Right kidney (tissue), 9 donors: ENCODE measurements at places on chromosomes 3 and 15.

GRCh38 chr3:18713577-18713951, 288.4 kb upstream of the SATB1 start:
- DNase-seq: no peak

- DNase-seq: no peak
These were observed 201.2 kb downstream of the SATB1 start for GRCh38 chr3:18223974-18224373.

DNA sequence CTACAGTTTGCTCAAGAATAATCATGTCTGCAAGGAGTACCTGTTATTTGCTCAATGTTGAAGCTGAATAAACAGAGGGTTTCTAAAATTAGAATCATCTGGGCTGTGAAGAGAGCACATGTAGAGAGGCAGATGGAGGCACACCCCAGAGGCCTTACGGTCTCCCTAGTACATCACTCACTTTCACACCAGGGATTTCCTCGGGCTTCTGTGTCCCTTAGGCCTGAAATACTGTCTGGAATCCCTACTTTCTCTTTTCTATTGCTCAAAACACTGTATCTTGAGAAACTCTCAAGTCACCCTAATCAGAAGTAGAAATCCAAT, 473.7 kb upstream of the ROBO2 start:
- DNase-seq: no peak

DNA sequence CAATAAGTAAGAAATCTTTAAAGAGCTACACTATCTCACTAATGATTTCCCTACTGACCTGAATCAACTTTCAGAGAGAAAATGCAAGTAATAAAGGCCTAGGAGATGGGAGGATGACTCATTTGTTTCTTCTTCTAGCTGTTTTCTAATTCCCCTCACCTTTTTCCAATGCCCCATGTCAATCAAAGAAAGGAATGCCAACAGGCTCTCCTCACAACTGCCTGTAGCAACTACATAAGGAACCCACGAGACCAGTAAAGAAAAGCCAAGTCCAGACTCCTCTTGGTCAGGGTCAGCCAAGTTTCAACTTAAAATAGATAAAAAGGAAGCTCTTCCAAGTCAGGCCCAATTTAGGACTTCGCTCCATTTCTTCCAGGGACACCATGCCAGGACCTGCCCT, 201.9 kb downstream of the TNIK start:
- no peak for DNase-seq

DNA sequence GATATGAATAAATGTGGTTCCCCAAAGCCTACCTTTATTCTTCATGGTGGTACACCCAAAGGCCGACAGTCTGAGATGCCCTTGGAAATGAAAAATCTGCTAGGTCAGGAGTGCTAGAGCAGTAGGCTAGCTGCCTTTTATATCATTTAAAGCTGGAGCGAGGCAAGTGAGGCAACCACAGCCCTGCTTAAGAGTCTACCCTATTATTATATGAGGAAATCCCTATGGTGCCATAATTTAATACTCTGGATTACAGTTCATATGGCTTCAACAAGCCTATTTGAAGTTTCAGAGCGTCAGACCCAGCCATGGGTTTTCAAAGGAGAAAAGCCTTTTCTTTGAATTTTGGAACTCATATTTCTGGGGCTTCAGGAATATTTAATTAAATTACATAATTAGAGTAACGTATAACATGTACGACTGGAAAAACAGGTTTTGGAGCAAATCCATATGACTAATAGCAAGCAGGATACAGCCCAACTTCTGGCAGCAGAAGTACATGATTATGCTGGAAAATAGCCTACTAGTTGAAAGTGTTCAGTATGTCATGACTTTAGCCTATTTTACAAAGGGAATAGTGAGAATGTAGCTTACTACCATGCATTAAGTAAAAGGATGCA, 18.0 kb upstream of the SLTM start:
- peak; percentile 5 for DNase-seq

GRCh38 chr3:110974902-110975301, 96.7 kb upstream of the NECTIN3 start:
- no peak for DNase-seq

DNA sequence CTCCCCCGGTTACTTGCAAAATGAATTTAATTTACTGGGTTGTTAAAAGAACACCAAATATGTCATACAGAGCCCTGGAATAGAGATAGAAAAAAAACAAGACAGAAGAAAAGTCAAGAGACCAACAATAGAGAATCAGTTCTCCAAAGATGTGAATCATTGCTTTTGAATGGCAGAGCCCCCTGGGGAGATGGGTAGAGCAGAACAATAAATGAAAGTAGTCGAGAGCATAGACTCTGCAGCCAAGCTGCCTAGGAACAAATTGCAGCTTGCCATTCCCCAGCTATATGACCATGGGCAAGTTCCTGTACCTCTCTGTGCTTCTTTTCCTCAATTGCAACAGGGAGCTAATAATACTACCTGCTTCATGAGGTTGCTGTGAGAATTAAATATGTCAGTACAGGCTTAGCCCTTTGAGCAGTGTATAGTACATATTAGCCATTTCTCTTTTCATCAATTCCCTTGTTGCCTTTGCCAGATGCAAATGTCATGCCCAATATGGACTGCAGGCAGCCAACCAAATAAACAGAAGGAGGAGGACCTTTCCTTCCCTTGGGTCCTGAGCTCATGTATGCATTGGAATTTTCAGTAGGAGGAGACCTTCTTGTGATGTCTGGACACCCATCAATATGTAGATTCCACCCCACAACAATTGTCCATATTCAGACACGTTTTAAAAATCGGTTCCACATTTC, 25.0 kb upstream of the BFSP2 start:
- no peak for DNase-seq

GRCh38 chr3:197682713-197683112, 54.0 kb downstream of the RUBCN start:
- DNase-seq: no peak

GRCh38 chr3:15703346-15703745, 94.4 kb downstream of the ANKRD28 start:
- no peak for DNase-seq

DNA sequence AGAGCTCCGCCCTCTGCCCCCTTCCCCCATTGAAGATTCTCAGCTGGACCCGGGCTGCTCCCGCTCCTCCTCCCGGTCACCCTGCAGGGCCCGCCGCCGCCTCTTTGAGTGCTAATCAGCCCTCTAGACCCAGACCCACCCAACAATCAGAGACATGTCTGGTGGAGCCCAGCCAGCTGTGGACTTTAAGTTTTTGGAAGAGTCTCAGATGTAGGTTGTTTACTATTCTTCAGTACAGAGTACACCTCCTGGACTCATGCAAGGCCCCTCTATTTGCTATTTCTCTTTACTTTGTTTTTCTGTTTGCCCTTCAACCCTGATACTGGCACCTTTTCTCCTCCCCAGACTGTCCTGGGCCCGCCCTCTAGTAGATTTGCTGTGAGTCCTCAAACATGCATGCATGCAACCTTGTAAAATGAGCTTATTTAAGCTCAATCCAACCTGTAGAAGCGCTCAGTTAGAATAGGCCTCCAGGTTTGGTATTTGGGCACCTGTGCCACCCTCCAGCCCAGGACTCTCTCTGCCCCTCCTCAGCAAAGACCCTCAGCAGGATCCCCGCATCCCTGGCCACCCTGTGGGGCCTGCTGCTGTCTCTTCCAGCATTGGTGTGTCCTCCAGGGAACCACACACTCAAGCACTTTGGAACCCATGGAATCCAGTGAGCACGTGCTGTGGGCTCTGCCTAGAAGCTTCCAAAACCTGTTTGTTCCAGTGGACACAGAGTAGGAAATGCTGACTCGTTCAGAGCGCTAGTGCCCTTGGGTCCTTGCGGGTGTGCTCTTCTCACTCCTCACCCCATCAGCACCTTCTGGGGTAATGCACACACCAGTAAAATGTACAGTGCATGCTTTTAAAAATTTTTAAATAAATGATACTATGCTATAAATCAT, 4.6 kb downstream of the PRR23E start:
- no peak for DNase-seq
